Adrenal gland (tissue), 19 donors: ENCODE measurements at places on chromosomes 7 and 10. TPM values are rescaled to one million over a fixed set of nuclear protein-coding genes. Genes with fewer than 3 reads are reported as not detected.

GRCh38 chr7:90816511-90817142, 220.5 kb downstream of the CDK14 start:
- no peak for DNase-seq

CYP26C1 gene
- 0.26 TPM for total RNA-seq

ZNF22 gene
- 11.1 TPM for total RNA-seq

CALML5 gene
- total RNA-seq: not detected

GRCh38 chr7:18496341-18496700, 772 bp downstream of the HDAC9 start:
- no peak for DNase-seq
